NCI-H2107 (cell line): ENCODE measurements at places on chromosomes 13 and 19.

- DNase-seq, result no peak
Observed at GRCh38 chr13:90696254-90696653, 651.2 kb upstream of the MIR17HG start.

GRCh38 chr19:40210889-40211288 lies 7.3 kb downstream of the TTC9B start:
- DNase-seq, result no peak

DNA sequence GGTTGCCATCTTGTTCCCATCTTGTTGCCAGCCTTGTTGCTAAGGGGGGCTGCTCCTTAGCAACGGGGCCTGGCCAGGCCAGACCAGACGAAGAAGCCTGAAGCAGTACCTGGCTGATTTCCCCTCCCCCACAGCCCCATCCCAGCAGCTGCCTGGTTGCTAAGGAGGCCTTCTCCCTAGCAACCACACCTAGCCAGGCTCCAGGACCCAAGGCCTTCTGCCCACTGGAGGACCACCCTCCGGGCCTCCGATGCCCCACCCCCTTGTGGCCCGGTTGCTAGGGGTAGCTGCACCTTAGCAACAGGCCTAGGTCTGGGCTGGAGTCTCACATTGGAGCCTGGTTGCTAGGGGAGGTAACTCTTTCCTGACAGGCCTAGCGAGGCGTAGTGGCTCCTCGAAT lies 3.9 kb downstream of the PRRG2 start:
- no peak for DNase-seq

DNA sequence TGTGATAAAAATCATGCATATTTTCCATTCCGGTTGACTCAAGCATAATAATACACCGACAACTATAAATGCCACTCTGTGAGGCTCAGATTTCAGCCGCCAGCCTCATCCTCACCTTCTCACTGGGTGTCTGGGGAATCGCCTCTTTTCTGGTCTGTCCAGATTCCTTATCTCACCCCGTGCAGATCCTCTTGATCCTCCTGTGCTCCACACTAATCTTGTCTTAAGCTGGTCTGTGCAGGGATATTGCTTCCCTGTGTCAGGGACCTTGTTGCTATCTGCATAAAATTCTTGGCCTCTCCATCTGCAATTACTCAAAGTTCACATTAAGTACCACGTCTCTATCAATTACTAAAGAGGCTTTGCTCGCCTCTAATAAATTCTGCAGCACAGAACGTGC lies 116.6 kb upstream of the SPACA7 start:
- no peak for DNase-seq

DNA sequence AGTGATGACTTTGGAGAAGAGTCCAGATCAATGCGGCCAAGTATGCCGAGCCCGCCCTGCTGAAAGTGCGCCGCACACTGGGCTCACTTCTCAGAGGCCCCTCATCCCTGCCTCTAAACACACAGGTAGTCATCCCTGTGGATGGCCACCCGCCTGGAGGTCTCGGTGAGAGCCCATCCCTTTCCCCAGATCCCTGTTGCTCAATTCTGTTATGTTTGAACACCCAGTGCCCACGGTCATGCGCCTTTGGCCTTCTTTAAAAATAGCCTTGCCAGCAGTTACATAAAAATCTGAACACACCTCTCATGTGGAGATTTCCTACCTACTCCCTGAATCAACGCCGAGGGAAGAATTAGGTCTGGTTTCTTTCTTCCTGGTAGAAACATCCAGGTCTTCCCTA lies 11.9 kb downstream of the ELAVL1 start:
- DNase-seq, result no peak

DNA sequence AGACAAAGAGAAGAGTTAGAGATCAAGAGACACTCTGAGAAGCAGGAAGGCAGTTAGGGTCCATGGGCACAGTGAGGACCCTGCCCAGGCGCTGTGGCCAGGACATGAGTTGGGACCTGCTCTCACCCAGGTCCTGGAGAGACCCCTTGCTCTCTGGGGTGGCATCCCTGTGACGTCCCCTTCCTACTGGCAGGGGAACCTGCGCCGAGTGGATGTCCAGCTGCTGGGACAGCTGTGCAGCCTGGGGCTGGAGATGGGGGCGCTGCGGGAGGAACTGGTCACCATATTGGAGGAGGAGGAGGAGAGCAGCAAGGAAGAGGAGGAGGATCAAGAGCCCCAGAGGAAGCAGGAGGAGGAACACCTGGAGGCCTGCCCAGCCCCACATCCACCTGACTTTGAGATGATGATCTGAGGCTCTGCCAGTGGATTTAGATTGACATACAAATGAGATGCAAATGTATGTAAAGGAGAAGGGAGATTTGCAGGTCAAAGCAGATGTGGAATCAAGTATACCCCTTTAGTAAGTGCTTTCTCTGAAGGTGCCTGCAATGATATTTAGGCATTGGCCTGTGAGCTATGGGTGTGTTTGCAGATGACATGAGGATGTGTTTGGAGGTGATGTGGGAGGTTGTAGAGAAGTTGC lies 978 bp downstream of the ERICH4 start:
- DNase-seq, result no peak

- DNase-seq, result no peak
Observed at GRCh38 chr19:5973376-5973775, 4.6 kb downstream of the RANBP3 start.

DNA sequence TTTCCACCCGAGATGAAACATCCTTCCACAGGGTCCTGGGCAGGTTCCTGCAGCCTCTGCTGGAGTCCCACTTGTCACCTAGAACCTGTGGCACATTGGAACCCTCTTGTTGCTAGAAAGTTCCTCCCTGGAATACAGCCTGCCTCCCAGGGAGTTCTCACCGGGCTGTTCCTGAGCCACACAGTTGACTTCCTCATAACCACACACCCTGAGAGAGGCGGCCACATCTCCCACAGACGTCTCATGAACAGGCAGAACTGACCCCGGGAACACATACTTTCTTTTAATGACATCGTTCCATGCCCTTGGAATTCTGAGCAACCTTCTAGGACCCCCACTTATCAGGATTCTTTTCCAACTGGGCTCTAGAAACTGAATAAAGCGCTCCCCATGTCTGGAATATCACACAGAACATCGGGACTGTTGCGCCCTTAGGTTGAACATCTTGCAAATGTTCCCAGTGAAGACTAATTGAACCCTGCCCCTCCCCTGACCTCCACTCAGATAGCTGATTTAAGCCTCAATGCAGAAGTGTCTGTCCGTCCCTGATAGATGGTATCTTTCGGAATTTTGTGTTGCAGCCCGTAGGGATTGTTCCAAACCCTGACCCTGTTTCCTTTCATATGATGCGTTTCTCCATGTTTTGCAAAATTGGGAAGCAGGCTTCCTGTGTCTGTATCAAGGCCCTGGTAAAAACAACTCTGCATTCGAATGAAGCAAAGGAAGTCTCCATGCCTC lies 91.1 kb downstream of the RAB20 start:
- no peak for DNase-seq

DNA sequence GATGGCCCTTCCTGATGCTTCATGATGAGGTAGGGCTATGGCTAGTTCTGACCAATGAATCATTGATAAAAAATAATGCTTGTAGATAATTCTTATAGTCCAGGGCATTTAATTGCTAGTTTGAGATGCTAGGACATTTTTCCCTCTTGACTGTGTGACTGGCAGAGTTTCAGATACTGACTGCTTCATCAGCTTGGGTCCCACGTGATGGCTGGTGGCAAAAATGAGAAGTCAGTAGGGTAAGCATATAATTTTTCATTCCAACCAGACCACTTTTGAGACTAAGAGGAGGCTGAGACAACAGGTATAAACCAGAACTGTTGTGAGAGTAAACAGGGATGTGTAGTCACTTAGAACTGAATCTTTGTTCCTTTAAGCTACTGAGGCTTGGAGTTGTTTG lies 183.3 kb downstream of the HS6ST3 start:
- no peak for DNase-seq

- DNase-seq, result no peak
Observed at GRCh38 chr13:108185223-108185622, 30.1 kb downstream of the LIG4 start.

DNA sequence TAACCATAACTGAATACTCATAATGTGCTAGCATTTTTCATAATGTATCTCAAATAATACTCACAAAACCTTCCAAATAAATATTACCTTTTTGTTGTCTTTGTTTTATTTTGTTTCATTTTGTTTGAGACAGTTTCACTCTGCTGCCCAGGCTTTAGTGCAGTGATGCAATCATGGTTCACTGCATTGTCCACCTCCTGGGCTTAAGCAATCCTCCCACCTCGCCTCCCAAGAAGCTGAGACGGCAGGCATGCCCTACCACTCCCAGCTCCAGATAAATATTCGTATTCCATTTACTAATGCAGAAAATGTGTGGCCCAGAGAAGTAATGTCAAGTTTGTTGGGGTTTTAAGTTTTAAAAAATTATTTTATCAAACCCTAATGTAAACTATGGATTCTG lies 739.1 kb downstream of the GPC5 start:
- no peak for DNase-seq

GRCh38 chr19:58058467-58058866 lies 615 bp upstream of the ZNF135 start:
- no peak for DNase-seq

- DNase-seq, result no peak
Observed at GRCh38 chr13:19681517-19681916, 48.1 kb downstream of the MPHOSPH8 start.

- DNase-seq, result no peak
Observed at GRCh38 chr13:91684746-91685145, 286.3 kb downstream of the GPC5 start.

DNA sequence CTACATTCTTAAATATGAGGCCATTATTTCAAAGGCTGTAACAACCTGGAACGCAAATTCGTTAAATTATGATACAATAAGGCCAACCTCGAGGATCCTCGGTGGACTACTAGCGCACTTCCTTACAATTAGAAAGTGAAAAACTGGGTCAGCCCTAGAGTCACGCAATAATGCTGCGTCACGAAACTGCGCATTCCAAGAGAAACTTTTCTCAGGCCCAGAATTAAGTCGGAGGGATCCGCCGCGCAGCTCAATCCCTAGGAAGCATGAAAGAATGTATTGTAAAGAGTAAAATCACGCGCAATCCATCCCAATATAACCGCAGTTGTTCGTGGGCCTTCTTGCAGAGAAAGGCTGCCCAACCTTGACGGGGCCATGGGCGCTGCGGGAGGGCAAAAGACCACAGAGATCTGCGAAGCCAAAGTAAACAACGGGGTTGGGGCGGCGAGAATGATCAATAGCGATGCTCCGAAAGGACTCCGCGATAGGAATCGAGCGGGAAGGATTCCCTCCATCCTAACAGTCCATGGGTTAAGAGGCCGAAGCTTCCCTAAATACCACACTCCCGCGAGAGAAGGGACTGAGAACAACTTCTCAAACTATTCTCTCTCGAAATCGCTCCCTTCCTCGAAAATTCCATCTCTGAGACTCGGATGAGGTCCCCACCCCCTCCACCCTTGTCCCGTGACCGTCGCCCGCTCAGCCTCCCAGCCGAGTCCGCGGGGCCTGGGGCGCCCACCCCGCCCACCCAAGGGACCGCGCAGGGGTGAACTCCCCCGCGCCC lies 564 bp downstream of the SPART start:
- no peak for DNase-seq

DNA sequence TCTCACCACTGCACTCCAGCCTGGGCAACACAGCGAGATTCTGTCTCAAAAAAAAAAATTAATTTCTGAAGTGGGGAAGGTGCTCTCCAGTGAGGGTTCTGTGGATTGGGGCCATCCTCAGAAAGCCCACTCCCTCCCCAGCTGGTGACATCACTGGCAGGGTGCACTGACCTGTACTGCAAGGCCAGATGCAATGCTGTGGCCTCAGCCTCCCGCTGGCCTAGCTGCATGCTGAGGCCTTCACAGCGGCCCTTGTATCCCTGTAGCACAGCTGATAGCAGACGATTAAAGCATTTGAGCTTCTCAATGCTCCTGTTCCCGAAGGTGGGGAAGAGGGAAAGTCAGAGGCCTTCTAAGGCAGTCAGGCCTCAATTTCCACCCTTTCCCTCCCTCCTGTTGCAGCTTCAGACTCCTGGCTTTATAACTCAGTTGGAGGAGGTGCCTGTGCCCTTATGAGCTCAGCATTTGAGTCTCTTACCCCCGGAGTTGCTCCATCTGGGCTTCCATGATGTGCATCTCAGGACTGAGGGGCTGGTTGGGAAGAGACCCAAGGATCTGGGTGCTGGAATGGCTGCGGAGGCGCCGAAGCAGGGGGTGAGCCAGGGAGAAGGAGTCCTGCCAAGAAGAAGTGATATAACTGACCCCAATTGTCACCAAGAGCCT lies 5.3 kb downstream of the USHBP1 start:
- DNase-seq, result no peak

GRCh38 chr19:43692385-43692784 lies 22.4 kb upstream of the PLAUR start:
- DNase-seq, result no peak

DNA sequence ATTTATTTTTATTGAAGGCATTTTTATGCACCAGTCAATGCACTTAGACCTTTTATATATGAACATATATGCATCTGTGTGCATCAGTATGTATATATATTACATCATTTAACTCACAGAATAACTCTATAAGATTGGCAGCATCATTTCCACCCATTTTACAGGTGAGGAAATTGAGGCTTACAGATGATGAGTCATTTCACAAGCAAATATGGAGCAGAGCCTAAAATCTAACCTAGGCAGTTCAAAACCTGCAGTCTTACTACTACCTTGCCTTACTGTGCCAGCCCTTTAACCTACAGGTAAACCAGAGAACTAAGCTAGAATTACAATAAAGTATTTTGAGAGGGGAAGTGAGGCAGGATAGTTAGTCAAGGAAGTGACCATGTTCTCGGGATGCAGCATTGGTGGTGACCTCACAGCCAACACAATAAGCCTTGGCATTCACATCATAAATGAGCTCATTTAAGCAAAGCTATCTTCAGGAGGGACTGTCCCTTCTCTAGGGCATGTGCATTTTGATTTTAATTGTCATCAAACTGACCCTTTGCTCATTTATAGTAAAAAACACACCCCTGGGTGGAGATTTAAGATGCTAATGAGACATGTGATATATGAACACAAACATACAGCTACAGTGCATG lies 274.3 kb downstream of the DCLK1 start:
- DNase-seq, result no peak

DNA sequence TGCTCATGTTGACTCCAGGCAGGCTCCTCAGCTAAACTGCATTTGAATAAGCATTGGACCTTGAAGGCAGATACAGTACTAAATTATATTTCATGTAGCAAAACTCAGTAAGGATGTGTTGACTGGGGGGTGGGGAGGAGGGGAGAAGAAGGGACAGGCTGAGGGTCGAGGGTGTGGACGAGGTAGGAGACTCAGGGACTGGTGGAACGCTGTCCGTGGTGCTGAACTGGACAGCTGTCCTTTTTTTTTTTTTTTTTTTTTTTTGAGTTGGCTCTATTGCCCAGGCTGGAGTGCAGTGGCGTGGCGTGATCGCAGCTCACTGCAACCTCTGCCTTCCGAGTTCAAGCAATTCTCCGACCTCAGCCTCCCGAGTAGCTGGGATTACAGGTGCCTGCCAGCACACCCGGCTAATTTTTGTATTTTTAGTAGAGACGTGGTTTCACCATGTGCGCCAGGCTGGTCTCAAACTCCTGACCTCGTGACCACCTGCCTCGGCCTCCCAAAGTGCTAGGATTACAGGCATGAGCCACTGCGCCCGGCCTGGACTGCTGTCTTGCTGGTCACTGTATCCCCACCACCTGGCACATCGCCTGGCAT lies 33.2 kb upstream of the CASP14 start:
- no peak for DNase-seq
